CD4-positive, alpha-beta T cell treated with Interleukin-4 for 4 hours (primary cell): ENCODE measurements at places on chromosomes 11 and 22.
A peak's percentile ranks its signal among the peaks of the same experiment; 100 is the strongest.

DNA sequence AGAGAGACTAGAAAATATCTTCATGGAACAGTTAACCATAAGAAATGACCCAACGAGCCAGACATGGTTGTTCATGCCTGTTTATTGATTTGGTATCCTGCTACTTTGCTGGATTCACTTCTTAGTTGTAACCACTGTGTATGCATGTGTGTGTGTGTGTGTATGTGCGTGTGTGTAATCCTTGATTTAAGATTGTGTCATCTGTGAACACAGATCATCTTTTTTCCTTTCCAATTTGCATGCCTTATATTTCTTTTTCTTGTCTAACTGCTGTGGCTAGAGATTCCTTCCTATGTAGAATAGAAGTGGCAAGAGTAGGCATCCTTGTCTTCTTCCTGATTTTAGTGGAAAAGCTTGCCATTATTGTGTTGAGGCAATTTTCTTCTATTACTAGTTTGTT, 16.4 kb upstream of the CLTCL1 start:
- no peak for DNase-seq

DNA sequence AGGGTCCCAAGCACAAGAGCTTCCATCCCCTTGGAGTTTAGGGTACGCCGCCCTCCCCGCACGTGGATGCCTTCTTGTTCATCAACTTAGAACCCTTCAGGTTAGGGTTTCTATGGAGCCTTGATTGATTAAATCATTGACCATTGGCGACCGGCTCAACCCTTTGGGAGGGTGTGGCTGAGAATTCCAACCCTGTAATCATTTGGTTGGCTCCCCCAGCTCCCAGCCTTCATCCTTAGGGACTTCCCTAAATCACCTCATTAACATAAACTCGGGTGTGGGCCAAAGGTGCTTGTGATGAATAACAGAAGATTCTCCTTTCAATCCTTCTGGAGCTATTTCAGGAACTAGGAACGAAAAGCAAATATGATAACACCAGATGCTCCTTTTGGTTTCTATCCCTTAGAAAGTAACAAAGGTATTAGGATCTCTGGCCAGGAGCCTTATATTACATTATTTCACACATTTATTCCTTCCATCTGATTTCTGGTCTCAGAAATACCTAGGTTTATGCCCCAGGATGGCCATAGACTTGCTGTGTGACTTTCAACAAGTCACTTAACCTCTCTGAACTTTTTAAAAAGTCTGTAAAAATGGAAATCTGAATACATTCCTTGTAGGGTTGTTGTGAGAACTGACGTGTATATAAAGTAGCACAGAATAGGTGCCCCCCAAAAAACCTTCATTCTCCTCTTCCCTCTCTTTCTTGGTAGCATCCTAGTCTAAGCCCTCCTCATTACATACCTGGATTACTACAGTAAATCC, 26.8 kb downstream of the MCHR1 start:
- DNase-seq = no peak

GRCh38 chr22:37284805-37285355, 2.6 kb downstream of the CYTH4 start:
- peak; percentile 62 for DNase-seq

DNA sequence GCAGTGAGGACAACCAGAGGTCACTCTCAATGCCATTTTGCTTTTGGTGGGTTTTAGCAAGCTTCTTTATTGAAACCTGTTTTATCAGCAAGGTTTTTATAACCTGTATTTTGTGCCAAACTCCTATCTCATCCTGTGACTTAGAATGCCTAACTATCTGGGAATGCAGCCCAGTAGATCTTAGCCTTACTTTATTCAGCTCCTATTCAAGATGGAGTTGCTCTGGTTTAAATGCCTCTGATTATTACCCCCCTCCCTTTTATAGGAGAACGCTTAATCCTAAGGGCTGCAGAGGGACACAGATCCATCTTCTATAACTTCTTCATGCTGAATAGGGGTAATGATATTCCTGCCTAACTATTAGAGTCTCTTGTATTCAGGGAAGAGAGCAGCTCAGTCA, 179.1 kb downstream of the KIF18A start:
- no peak for DNase-seq

DNA sequence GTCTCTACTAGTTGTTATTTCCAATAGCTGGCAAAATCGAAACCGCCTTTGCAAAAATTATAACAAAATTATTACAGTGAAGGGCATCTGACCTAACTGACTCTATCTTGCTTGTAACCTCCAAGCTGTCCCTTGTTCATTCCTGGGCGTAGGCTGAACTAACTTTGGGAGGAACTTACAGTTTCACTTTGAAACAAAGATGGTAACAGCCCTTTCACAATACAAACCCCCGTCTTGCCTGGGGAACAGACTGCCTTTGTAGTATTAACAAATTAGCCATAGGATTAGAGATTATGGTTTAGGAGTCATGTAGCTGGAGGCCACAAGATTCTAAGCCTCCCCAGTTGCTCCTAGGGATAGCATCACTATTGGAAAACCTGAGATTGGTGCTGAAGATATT, 131.6 kb upstream of the HSD17B12 start:
- DNase-seq = no peak

- DNase-seq = no peak
These were observed 1.7 kb upstream of the DCHS1 start for GRCh38 chr11:6657346-6657745.

DNA sequence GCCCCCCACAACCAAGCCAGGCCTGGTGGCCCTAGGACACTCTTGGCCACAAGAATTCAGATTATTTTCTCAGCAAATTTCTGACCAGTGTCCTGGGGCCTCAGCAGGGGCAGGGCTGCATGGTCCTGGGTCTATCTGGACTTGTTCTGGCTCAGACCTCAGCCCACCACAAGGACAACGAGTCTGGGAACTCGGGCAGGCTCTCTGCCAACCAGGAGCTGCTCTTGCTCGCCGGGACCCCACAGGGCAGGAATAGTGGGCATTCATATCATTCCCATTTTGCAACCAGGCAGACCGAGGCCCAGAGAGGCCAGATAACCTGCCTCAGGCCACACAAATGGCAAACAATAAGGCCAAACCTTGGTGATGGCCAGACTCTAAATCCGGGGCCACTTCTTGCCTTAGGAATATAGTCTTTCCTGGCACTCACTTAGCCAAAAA, 75.4 kb upstream of the WNT7B start:
- no peak for DNase-seq

DNA sequence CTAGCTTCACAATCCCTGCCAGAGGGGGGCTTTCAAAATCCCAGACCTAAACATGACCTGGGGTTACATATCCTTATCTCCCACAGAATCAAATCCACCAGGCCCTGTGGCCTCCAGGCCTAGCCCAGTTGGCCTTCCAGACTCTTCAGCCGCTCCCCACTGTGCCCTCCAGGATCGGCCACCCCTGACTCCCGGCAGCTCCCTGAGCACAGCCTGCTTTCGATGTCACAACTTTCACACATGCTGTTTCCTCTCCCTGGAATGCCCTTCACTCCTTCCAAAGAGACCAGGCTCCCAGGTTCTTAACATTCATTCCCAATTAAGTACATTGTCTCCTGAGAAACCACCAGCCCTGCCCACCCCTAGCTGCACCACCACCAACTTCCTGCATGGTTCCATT, 62.7 kb downstream of the CSNK2A3 start:
- DNase-seq = no peak

DNA sequence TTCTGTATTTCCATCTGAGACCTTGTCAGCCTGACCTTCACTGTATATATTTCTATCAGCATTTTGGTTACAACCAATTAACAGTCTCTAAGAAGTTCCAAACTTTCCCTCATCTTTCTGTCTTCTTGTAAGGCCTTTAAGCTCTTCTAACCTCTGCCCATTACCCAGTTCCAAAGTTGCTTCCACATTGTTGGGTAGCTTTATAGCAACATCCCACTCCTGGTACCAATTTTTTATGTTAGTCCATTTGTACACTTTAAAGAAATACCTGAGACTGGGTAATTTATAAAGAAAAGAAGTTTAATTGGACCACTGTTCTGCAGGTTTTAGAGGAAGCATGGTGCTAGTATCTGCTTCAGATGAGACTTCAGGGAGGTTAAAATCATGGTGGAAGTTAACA, 1979.7 kb upstream of the RAG2 start:
- no peak for DNase-seq

DNA sequence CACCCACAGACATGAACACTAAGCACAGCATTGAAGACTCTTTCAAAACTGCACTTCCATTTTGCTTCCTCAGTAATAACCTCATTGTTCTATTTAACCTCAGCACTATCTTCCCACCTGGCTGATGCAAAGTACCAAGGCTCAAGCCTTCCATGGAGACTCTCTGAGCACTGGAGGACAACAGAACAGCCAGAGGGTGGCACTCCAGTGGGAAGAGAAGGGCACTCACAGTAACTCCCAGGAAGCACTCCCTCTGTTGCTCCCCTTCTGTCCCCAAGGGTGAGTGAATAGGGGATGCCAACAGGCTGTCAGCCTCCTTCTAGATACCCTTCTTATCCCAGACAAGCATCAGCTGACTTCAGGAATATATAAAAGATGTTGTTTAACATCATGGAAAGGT, 3.5 kb downstream of the ME3 start:
- DNase-seq = no peak

- no peak for DNase-seq
These were observed 12.0 kb downstream of the PDHX start for GRCh38 chr11:34928268-34928959.

DNA sequence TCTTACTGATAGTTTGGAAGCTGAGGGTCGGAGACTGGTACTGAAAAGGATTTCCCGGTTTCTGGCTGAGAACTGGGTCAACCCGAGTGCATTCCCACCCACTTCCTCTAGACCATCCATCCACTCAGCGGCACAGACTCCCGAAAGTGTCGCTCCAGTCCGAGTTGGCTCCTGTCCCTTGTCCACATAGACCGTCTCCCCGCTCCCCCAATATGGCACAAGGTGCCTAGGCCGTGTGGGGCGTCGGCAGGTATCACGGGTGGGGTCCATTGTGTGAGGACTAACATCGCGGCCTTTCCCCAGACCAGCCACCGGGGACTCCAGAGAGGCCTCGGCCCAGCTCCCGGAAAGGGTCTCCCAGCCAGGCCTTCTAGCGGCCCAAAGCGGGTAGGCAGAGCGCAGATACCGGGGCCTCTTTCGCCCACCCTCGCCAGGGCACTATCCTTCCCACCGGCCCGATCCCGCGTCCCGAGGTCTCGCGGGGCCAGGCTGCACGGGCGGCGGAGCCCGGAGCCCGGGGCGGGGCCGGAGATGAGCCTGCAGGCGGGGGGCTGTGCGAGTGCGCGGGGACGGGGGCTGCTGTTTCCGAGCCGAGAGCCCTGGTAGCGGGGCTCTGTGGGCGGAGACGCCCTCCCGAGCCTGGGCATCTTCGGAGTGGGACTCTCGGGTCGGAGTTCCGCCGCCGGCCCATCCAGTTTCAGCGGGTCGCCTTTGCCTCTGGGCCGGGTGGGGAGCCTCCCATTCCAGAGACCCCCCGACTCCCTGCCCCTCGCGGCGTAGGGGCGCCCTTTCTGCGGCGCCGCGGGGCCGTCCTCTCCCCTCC, 21.1 kb downstream of the SERPINH1 start:
- DNase-seq = peak; percentile 22

- DNase-seq = no peak
These were observed 462.0 kb downstream of the INSC start for GRCh38 chr11:15576769-15577168.

- DNase-seq = no peak
These were observed 24.3 kb downstream of the GLYATL1 start for GRCh38 chr11:58963551-58964104.

GRCh38 chr11:91810871-91811270, 413.7 kb upstream of the FAT3 start:
- no peak for DNase-seq

DNA sequence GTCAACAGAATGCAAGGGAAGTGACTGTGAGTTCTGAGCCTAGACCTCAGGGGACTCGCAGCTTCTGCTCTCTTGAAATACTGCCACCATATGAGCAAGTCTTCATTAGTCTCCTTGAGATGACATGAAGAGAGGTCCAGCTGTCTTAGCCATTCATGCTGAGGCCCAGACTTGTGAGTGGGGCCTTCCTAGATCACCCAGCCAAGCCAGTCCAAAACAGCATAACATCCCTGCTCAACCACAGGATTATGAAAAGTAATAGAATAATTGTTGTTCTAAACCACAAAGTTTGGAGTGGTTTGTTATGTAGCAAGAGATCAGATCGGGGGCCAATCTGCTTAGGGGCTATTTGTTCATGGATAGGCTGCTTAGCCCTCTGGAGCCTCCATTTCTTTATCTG, 54.9 kb upstream of the HTATIP2 start:
- DNase-seq = no peak

DNA sequence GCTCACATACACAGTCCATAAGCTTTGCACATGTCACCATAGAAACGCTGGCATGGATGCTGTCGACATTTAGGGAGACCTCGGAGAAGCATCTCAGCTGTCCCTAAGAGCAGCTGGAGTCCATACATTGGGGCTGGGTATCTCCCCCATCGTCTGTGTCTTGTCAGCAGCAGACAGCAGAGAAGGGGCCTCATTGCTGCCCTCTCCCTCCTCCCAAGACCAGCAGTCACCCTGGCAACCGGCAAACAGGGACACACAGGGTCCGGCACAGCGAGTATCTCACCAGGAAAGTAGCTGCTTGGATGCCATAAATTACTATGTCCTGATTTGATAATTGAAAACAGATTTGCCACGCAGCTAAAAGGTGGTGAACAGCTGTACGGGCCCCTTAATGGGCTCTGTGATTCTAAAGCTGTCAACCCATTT, 84.4 kb downstream of the CD44 start:
- no peak for DNase-seq

- no peak for DNase-seq
These were observed 9.6 kb downstream of the ACO2 start for GRCh38 chr22:41478473-41478872.

GRCh38 chr11:107266455-107266854, 191.2 kb downstream of the CWF19L2 start:
- no peak for DNase-seq

DNA sequence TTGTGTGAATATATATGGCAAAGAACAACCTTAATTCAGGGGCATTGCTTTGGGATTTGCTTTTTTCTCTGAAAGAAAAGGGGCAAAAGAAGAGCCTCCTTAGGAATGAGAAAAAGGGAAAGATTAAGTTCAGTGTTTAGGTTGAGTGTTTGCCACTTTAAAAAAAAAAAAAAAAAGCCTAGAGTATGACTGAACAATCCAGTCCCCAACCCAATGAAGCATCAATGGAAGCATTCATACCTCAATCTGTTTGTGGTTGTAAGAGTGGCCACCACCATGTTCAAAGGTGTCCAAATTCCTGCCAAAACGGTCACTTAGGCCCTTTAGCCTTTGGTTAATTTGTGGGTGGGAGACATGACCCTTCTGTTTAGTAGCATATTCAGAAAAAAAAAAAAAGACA, 260.6 kb downstream of the SOX6 start:
- DNase-seq = no peak

- DNase-seq = no peak
These were observed 170.9 kb downstream of the KIRREL3 start for GRCh38 chr11:126829716-126830115.

- no peak for DNase-seq
These were observed 108.7 kb upstream of the THY1 start for GRCh38 chr11:119531623-119532022.

- no peak for DNase-seq
These were observed 29.9 kb downstream of the SYN3 start for GRCh38 chr22:33028234-33028633.
